ENCODE measurements at places on chromosomes 3 and 15. TPM values are rescaled to one million over a fixed set of nuclear protein-coding genes. Genes with fewer than 3 reads are reported as not detected.

The TM6SF1 gene
- polyA plus RNA-seq: not detected

The TNFAIP8L3 gene
- polyA plus RNA-seq: not detected

The CAND2 gene
- 3.6 TPM for polyA plus RNA-seq

The CNBP gene
- polyA plus RNA-seq: 843 TPM

The LRRC31 gene
- polyA plus RNA-seq: not detected

The P2RY14 gene
- polyA plus RNA-seq: not detected

The MOBP gene
- not detected for polyA plus RNA-seq

The RAF1 gene
- polyA plus RNA-seq: 75.1 TPM

The GOLGA8S gene
- not detected for polyA plus RNA-seq

The RAD54L2 gene
- polyA plus RNA-seq: 15.6 TPM

Data from naive thymus-derived CD8-positive, alpha-beta T cell (primary cell).